Left ventricle myocardium superior (tissue), 1 donor: ENCODE measurements at places on chromosomes 4 and X. TPM values are rescaled to one million over a fixed set of nuclear protein-coding genes. Genes with fewer than 3 reads are reported as not detected.

DNA sequence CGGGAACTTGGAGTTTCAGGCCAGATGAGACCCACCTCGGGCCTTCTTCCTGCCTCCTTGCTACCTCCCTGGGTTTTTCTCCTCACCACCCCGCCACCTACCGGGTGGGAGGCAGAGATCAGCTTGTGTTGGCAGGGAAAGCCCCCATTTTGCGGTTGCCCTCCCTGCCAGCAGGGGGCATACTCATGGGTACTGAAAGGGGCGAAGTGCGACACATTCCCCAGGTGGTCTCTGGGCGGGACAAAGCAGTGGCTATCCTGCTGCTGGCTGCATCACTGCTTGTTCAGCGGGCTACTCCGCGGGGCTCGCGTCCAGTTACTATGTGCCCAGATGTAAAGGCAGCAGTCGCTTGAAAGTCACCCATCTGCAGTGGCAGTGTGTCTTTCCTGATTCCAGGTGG lies 330.3 kb downstream of the PDHA2 start:
- no peak for DNase-seq

DNA sequence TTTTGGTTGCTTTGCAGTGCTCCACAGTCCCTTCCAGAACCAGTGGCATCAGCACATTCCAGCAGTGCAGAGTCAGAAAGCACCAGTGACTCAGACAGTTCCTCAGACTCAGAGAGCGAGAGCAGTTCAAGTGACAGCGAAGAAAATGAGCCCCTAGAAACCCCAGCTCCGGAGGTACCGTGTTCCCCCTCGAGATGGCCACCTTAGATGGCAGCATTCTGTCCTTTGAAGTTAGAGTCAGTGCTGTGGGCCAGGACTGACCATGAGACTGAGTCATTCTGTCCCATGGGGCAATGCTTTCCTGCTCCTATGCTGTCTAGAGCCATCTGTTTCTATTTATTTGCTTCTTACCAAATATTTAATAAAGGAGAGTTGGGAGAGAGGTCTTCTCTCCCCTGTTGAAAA lies 112.3 kb downstream of the KLHL8 start:
- no peak for DNase-seq

GRCh38 chr4:61245069-61245714 lies 45.1 kb downstream of the ADGRL3 start:
- no peak for DNase-seq

- DNase-seq = no peak
Observed at GRCh38 chr4:121861426-121861825, 8.8 kb downstream of the BBS7 start.

DNA sequence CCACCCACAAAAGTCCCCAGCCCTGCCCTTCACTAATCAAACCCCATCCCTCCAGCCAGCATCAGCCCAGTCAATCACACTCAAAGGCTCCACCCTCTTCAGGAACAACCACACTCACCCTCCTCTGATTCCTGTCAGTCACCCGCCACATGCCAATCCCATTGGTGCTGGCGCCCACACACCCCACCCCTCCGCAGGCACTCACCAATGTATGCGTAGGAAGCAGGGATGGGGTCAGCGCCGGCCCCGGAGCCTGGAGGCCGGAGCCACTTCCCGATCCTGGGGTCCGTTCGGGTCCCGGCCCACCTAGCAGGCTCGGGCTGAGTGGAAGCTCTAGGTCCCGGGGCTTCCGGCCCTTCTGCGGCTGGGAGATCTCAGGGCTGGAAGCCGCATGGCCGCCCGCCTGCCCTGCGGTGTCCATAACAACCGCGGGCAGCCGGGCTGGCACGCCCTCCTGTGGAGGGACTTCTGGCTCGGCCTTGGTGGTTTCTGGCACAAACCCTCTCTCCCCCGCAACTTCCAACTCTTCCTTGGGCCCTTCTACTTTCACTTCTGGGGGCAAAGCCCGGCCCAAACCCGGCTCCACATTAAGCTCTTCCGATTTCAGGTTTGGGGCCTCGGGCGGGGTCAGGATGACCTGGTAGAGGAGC lies 7.9 kb upstream of the CFP start:
- DNase-seq = peak; percentile 58

GRCh38 chr4:7021930-7022664 lies 21.1 kb upstream of the TADA2B start:
- no peak for DNase-seq

GRCh38 chr4:11051181-11051580 lies 366.6 kb upstream of the CLNK start:
- no peak for DNase-seq

DNA sequence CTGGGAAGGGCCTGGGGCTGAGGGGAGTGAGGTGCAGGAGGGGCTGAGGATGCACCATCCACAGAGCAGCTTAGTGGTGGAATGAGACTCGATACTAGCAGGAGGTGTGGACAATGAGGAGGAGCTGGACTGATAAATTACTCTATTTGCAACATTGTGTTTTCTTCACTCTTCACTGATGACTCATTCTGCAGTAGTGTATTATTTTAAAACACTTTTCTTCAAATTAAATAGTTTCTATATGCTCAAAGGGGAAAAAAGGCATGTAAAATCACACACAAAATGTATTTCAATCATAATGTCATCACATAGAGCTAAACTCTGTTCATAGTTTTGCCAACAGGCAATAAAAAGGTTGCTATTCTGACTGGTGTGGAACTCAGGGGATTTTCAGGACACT lies 467.0 kb upstream of the CTSO start:
- no peak for DNase-seq

DNA sequence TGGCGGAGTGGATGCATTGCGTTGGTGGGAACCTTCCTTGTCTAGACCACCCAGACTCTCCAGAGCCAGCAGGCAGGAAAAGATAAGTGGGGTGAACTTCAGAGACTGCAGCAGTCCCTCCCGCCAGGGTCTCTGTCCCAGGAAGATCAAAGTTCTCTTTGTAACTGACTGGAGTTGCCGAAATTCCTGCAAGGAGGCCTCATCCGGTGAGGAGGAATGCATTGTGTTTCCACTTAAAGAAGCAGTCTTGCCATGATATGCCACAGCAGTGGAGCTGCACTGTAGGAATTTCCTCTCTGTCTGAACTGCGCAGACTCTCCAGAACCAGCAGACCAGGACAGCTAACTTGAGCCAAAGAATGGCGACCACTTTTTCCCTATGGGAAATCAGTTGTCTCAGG lies 1190.4 kb downstream of the TECRL start:
- no peak for DNase-seq

- DNase-seq = no peak
Observed at GRCh38 chr4:158877069-158877468, 108.2 kb downstream of the FNIP2 start.

GRCh38 chr4:84479663-84480062 lies 19.4 kb downstream of the NKX6-1 start:
- DNase-seq = no peak

DNA sequence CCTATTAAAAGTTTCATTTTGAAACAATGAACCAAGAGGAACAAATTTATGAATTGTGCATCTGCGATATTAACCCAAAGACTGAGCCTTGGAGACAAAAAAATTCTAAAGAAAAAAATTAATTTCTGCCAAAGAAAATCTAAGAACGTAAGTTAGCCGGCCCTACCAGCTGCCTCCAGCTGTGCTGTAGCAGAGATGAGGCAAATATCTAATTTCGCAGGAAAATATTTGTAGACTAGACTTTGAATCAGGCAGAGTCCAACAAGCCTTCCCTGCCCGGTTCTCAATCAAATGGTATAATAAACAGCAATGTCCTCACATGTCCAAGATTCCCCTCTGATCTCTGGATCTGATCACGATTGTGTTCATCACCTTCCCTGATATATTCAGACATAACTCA lies 21.2 kb upstream of the SMIM20 start:
- peak; percentile 73 for DNase-seq

- no peak for DNase-seq
Observed at GRCh38 chr4:15451181-15451865, 18.4 kb upstream of the CC2D2A start.

- DNase-seq = no peak
Observed at GRCh38 chrX:65642914-65643491, 24.5 kb upstream of the MSN start.

GRCh38 chr4:47933840-47934239 lies 19.5 kb upstream of the NFXL1 start:
- DNase-seq = no peak

DNA sequence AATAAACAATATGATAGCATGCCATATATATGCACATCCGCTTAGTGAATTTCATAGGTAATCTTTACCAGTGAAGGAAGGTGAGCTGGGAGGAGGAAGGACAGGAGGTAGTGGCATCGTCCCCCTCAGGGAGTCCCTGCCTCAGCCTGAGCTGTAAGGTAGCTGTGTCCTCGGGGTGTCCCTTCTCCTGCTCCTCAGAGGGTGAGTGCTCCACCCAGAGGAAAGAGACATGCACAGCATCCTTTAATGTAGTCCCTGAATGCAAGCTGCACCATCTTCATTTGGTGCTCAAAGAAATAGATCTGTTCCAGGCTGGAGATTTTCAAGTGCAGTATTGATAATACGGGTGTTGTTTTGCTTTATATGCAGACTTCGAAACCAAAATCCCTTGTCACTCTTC lies 330.4 kb upstream of the SFRP2 start:
- DNase-seq = no peak

DNA sequence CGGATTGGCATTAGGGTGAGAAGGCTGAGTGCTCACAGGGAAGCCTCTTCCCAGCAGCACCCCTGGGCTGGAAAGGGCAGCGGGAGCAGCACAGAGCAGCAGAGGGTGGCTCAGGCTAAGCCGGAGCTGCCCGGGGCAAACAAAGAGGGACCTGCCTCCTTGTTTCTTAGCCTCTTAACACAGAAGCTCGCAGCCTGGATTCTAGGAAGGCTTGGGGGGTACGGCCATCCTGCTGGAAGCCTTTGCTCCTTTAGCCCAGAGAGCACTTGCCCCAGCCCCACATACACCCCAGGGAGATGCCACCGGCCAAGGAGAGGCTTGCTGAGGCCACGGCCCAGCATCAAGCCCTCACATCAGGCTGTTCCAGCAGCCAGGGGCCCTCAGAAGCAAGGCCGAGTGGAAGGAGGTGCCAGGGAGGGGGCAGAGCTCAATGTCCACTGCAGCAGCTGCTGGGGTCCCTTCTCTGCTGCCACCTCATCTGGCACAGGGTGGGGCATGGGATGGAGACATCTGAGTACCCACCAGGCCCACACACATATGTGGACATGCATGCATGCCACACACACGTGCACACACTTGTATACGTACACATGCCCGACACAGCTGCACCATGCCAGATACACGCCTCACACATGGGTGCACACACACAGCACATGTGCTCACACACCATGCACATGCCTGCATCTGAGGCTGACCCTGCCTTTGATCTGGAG lies 20.3 kb upstream of the SPON2 start:
- DNase-seq = peak; percentile 27

DNA sequence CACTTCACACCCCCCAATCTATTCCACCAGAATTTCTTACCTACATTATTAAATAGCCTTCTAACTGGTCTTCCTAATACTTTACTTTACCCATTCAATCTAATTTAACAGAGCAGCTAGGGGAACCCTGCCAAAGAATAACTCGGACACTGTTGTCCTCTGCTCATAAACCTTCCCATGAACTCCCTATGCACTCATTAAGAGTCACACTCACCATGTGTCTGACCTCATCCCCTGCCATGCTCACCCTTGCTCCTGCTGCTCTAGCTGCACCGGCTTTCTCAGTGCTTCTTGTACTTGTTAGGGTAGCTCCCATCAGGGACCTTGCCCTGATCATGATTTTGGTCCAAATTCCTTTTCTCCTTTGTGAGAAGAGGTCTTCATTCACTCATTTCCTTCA lies 54.6 kb upstream of the GUCY1A1 start:
- no peak for DNase-seq

GRCh38 chr4:26141911-26142638 lies 178.7 kb upstream of the RBPJ start:
- peak; percentile 53 for DNase-seq

- DNase-seq = no peak
Observed at GRCh38 chr4:105461221-105461620, 12.6 kb downstream of the PPA2 start.

- DNase-seq = no peak
Observed at GRCh38 chr4:7389719-7390118, 45.0 kb downstream of the PSAPL1 start.

- no peak for DNase-seq
Observed at GRCh38 chr4:42720533-42720932, 63.6 kb upstream of the ATP8A1 start.

GRCh38 chr4:154516318-154517029 lies 24.9 kb upstream of the DCHS2 start:
- DNase-seq = no peak

DNA sequence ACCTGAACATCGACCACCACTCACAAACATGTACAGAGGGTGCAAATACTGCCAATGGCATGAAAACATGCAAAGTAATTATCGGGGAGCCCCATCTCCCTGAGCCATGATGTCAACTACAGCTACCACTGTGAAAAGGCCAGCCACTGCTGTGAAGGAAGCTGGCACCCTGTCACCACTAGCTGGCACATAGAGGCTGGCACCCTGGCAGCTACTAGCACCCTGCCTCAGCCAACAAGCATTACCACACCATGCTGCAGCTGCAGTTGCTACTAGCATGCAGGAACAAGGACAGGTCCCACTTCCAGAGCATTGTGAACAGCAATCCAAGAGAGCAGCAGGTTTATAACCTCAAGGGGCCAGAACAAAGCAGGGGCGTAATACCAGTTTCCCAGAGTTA lies 81.4 kb downstream of the PRR32 start:
- peak; percentile 34 for DNase-seq

GRCh38 chrX:135408794-135409193 lies 12.9 kb upstream of the SMIM10L2A start:
- DNase-seq = no peak

GRCh38 chr4:162406637-162407365 lies 243.0 kb upstream of the FSTL5 start:
- no peak for DNase-seq

DNA sequence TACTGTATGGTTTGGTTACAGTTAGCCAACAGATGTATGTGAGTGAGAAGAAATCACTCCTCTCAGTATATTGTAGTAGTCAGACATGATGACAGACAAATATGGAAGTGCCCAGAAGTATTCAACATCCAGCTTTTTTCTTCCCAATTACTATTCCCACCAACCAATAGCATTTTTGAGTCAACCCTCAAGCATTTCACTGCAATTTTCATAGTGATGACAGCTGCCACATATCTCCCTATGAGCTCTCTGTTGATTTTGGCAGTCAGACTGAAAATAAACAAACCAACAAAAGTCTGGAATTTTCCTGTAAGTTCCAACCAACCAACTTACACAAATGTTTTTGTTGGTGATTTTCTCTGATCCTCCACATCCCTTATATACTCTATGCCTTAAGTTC lies 8.2 kb upstream of the TRAM1L1 start:
- no peak for DNase-seq

The HEPH gene
- total RNA-seq = 11.8 TPM

The NDNF gene
- total RNA-seq = 9.0 TPM

The CLDN34 gene
- total RNA-seq = not detected

The MOSPD2 gene
- 5.8 TPM for total RNA-seq

The CENPU gene
- total RNA-seq = 1.5 TPM

The GAGE2A gene
- total RNA-seq = not detected

The SPANXN3 gene
- not detected for total RNA-seq

The ZNF711 gene
- 0.62 TPM for total RNA-seq

The SLC49A3 gene
- 12.6 TPM for total RNA-seq

The LRP2BP gene
- total RNA-seq = 2.4 TPM

The IL2 gene
- total RNA-seq = not detected

The TLR8 gene
- 1.4 TPM for total RNA-seq

The TMEM156 gene
- not detected for total RNA-seq

The AWAT2 gene
- total RNA-seq = not detected

The EGF gene
- total RNA-seq = 12.3 TPM
